ENCODE measurements at places on chromosomes 7 and 10. TPM values are rescaled to one million over a fixed set of nuclear protein-coding genes. Genes with fewer than 3 reads are reported as not detected.

GRCh38 chr10:102580230-102580629 is 64.0 kb upstream of the TRIM8 start:
- DNase-seq: no peak

GRCh38 chr7:131026297-131027000 is 292.4 kb upstream of the KLF14 start:
- DNase-seq: no peak

Gene GLUD1
- 88.6 TPM for total RNA-seq

Gene LRRC61
- 9.7 TPM for total RNA-seq
